Common myeloid progenitor, CD34-positive (primary cell): ENCODE measurements at places on chromosomes 11 and 22.
A peak's percentile ranks its signal among the peaks of the same experiment; 100 is the strongest.

DNA sequence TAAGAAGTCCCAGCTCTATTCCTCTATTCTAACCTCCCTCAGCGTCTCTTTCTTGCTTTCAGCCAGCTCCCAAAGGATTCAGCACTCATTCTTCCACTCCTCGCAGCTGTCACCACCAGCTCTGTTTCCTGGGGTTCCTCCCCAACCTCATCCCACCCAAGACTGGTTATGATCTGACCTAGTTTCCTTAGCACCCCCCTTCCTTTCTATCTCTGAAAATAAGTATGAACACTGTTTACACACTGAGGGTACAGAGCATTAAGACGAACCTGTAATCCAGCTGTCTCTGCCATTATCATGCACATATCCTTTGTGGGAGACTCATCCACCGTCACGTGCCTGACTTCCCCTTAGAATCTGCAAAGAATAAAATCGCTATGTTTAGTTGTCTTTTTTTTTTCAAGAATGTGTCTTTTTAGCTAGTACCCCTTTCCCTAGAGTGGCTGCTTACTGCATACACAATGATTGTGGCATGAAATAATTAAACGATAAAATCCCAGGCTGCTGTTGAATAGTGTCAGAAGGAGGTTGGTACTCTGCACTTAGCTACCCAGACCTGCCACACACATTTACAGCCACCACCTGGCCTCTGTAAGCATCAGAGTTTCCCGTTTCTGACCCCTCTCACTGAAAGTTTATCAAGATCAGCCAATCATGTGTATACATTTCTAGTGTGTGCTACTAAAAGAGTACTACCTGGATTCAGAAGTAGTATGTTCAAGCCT, 26.9 kb upstream of the CSTF3 start:
- DNase-seq: peak; percentile 41

- no peak for DNase-seq
Observed at GRCh38 chr11:43267856-43268580, 43.8 kb upstream of the API5 start.

- DNase-seq: no peak
Observed at GRCh38 chr11:93852242-93852641, 1.8 kb upstream of the VSTM5 start.

DNA sequence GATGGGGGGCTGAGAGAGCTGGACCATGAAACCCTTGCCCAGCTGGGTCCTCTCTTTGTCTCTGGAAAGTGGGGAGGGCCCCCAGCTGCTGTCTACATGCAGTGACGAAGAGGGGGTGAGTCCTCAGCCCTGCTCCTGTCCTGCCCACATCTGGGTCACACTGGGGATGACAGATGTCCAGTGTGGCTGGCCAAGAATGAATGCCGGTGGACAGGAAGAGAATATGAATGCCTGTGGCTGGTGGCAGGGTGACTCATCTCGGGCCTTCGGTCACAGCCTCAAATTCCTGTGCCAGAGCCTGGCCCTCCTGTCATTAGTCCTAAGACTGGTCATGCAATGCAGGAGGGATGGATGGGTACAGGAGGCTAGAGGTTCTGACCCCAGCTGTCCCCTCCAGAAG, 2.2 kb upstream of the PNPLA3 start:
- DNase-seq: no peak

GRCh38 chr11:8566613-8567210, 27.3 kb downstream of the STK33 start:
- peak; percentile 44 for DNase-seq
